NCI-H1105 (cell line): ENCODE measurements at places on chromosomes 7 and 10.

GRCh38 chr10:102327641-102328040 is 67.9 kb upstream of the NFKB2 start:
- no peak for DNase-seq

GRCh38 chr7:53743697-53744402 is 708.4 kb downstream of the POM121L12 start:
- no peak for DNase-seq

DNA sequence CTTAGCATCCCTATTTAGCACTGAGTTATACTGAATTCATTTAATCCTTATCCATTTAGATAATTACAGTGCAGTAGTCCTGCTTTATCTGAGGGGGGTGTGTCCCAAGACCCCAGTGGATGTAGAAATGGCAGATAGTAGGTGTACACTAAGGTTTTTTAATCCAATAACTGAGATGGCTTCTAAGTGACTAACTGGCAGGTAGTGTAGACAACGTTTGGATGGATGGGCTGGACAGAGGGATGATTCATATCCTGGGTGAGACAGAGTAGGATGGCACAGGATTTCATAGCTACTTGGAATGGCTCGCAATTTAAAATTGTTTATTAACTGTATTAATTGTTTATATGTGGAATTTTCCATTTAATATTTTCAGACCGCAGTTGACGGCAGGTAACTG is 295.6 kb downstream of the CCDC3 start:
- no peak for DNase-seq

GRCh38 chr10:130771491-130771946 is 540.0 kb downstream of the TCERG1L start:
- DNase-seq: no peak

- DNase-seq: peak; percentile 8
Measured at GRCh38 chr7:105439174-105439893, 50.6 kb upstream of the SRPK2 start.

DNA sequence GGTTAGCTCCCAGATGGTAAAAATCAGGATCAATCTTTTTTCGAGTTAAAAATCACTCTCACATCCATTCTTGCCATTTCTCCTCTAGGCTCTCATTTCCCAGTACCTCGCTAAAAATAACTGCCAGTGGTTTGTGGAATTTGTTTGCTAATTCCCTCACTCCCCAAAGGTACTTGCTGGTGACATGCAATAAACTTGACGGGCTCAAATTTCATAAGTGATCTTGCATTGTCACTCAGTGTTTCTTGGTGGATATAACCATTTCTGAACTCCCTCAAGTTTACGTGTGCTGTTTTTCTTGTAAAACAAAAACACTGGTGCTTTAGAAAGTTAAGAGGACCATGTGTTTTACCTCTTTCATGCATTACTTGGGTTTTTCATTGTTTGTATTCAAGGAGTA is 399.2 kb upstream of the MKI67 start:
- DNase-seq: no peak

DNA sequence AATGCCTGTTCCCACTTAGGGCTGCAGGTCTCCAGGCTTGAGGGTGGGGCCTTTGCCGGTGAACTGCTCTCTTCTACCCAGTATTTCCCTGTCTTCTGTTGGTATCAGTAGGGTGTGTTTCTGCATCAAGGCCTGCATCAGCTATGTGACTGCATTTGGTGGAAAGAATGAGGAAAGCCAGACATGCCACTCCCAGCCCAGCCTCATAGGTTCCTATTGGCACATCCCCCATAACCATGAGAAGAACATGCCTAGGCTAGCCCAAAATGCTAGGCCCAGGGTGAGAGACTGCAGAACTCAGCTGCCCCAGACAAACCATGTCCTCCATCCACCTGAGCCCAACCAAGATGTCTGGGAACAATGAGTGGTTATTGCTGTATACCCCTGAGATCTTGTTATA is 380.3 kb upstream of the ADARB2 start:
- no peak for DNase-seq

GRCh38 chr10:35505241-35505873 is 99.8 kb upstream of the GJD4 start:
- DNase-seq: no peak

DNA sequence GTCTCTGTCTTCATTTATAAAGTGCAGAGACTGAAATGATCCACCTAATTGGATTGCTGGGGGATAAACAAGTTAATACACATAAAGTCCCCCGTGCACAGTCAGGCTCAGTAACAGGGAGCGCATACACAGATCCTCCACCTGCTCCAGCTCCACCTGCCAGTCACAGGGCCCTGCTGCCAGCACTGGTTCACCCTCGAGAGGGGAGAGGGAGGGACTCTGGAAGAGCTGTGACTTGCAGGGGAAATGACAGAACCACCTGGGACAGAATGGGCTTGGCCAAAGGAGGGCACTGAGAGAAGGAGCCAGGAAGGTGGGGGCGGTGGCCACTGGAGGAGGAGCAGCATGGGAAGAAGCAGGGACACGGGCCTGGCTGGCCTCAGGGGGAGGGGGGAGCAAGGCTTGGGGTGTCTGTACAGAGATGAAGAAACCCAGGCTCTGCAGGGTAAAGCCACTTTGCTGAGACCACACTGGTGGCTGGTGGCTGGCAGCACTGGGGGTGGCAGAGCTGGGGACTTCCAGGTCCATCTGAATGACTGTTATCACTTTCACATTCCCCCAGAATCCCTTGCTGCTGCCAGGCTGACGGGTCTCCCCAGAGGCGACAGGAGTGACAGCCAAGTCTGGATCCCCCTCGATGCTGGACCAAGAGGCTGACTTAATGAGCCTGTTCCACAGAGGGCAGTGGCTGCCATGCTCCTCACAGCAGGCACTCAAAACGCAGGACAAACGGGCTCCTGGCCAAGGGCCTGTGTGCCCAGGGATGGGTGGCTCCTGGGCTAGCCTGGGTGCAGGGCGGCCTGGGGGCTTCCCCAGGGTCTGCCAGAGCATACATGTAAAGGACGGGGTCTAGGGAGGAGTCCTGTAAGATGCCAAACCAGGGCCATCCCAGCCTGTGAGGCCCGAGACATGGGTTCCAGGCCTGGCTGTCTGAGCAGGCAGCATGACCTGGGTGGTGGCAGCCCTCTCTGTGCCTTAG is 151.1 kb downstream of the SH3PXD2A start:
- DNase-seq: no peak

DNA sequence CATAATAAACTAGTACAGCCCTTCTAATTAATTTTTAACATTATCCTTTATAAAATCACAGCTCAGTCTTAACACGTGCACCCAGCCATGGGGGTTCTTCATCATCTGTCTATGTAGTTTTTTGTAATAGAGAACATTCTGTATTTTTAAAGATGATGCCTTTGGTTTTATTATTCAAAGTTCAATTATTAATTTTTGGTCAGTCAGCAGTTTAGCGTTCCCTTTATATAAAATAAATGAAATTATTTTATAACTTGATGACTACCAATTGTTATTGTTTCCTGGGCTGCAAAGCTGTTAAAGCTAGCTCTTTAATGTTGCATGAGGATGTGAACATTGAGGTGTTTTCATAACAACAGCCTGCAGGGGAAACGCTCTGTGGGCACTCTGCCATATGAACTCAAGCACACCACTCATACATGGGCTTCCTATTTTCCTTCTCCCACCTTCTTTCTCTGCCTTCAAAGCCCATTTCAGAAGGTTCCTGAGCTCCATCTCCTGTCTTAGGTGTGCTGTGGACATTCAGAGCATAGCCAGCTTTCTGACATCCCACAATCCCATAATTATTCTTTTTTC is 172.0 kb upstream of the YAE1 start:
- DNase-seq: no peak

GRCh38 chr7:94433224-94433623 is 38.5 kb downstream of the COL1A2 start:
- no peak for DNase-seq

DNA sequence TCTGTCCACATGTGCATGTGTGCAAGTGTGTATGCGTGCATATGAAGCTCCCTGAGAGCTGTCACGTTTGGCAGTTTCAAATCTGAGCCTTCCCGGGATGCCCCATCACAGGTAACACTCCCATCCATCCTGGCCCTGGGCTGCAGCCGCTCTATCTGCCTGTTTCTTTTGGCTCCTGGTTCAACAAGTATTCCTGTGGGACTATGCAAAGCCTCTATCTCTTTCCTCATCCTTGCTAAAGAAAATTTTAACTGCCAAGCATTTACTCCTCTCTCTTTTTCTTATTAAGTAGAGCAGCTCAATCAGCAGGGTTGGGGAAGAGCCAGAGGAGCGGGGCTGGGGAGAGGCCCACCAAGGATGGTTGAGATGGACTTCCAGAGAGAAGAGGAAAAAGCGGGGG is 24.4 kb upstream of the PDCD4 start:
- no peak for DNase-seq

- no peak for DNase-seq
Measured at GRCh38 chr10:48658975-48659269, 25.8 kb upstream of the WDFY4 start.

GRCh38 chr10:88958721-88959120 is 6.1 kb upstream of the ACTA2 start:
- DNase-seq: no peak

GRCh38 chr7:28497009-28497408 is 84.7 kb downstream of the CREB5 start:
- no peak for DNase-seq

GRCh38 chr10:88392222-88392621 is 190.9 kb downstream of the RNLS start:
- DNase-seq: no peak

DNA sequence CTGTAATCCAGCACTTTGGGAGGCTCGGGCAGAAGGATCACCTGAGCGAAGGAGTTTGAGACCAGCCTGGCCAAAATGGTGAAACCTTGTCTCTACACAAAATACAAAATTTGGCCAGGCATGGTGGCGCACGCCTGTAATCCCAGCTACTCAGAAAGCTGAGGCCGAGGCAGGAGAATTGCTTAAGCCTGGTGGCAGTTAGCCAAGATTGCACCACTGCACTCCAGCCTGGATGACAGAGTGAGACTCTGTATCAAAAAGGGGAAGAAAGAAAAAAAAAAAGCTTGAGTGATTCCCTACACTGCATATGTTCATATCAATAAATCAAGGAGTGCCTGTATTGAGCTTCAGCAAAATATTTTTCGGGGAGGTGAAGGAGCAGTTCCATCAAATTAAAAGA is 45.8 kb upstream of the SRRM3 start:
- no peak for DNase-seq

DNA sequence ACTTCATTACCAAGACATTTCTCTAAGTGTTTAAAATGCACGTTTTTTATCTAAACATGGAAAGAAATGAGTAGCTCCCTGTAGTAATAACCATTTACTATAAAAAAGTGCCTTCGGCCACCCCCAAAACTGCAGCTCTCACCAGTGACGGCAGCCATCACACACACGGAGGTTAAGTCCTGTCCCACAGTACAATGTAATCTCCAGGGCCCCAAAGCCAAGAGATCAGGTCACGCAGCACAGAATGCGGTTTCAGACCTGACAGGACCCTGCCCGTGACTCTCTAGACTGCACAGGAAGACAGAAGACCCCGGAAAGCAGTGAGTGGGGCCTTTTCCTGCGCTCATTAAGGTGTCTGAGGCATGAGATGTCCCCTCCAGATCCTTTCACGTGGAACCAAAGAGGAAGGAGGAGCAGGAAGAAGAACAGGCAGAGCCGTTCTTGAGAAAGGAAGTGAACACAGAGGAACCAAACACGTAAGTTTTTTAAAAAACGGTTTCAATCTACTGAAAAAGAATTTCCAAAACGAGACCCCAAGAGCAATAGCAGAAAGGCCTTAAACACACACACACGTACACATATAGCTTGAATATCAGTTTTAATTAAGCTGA is 125.7 kb downstream of the ZMYND11 start:
- no peak for DNase-seq
